Activated naive CD4-positive, alpha-beta T cell treated with anti-CD3 and anti-CD28 coated beads for 36 hours (primary cell): ENCODE measurements at places on chromosomes 16 and 17. TPM values are rescaled to one million over a fixed set of nuclear protein-coding genes. Genes with fewer than 3 reads are reported as not detected.

GRCh38 chr16:53374800-53375199, 59.5 kb upstream of the RBL2 start:
- no peak for DNase-seq

DYNLRB2 gene
- not detected for total RNA-seq

ASPHD1 gene
- total RNA-seq = 1.7 TPM

GRAP gene
- 8.1 TPM for total RNA-seq

NT5M gene
- 7.7 TPM for total RNA-seq

GRCh38 chr17:38898812-38899348, 26.5 kb upstream of the LASP1NB start:
- peak; percentile 96 for DNase-seq

- no peak for DNase-seq
These were observed 66.3 kb downstream of the WIPI1 start for GRCh38 chr17:68390888-68391545.

DNA sequence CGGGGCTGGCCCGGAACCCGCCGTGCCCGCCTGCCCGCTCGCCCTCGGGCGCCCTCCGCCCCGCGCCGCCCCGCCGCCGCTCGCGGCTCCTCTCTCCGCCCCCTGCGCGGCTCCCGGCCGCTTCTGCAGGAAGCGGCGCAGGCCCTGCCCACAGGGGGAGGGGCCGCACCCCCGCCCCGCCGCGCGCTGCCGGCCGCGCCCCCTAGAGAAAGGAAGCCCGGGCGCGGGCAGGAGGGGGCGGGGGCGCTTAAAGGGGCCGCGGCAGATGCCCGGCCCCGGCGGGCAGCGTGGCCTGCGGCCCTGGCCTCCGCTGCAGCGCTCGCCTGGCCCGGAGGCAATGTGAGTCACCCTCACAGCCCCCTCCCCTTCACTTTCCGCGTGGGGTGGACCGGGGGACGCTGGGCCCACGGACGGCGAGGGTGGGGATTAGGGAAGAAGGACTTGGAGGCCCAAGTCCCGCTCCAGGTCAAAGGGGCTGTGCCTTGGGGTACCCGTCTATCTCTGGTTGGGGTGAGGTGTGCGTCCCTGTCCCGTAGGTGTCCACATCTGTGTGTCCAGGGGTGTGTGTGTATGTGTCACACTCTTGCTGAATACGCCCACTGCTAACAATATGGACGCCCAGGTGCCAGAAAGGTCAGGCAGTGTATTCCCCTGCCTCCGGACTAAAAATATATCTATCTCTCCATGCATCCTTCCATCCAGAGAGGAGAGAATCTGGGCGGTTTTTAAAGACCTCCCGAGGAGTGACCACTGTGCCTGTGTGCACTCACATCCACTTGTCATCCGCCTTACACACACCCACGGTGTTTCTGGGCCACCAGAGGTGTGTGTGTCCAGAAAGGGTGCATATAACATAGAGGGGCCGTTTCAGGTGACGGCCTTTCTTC, at the start of gene GIT1:
Gene GIT1, minus strand, starts transcription at position 125 of the 887 bp plus-strand sequence. CDS start 270 bp downstream, outside the sequence.
- DNase-seq = peak; percentile 84

GRCh38 chr17:7083592-7083991, 3.5 kb upstream of the CLEC10A start:
- no peak for DNase-seq

- no peak for DNase-seq
These were observed 870.1 kb downstream of the CDH11 start for GRCh38 chr16:64251742-64252141.

DNAH9 gene
- total RNA-seq = not detected

DNAH17 gene
- total RNA-seq = 0.19 TPM

DNA sequence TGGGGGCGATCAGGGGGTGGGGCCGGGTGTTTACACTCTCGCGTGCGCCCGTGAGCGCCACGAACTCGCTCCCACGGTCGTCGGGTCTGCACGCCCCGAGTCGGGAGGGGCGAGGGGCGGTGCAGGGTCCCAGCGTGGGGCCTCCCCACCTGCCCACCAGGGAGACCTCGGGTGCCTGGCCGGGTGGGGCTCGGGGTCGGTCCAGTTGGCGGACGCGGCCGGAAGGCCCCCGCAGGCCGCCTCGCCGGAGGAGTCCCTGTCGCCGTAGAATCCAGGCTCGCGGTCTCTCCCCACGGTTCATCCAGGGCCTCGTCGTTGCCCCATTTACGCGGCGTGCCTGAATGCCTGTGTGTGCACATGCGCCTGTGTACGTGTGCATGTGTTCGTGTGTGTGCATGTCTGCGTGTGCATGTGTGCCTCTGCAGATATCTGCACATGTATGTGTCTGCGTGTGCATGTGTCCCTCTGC, 510 bp upstream of the RAB40B start:
- no peak for DNase-seq

INO80E gene
- 65.4 TPM for total RNA-seq

GRCh38 chr16:27402964-27403600, 1.1 kb downstream of the IL21R start:
- DNase-seq = peak; percentile 82

- DNase-seq = peak; percentile 56
These were observed 16.4 kb upstream of the SMIM36 start for GRCh38 chr17:55527540-55528118.

CDH15 gene
- total RNA-seq = not detected

DNA sequence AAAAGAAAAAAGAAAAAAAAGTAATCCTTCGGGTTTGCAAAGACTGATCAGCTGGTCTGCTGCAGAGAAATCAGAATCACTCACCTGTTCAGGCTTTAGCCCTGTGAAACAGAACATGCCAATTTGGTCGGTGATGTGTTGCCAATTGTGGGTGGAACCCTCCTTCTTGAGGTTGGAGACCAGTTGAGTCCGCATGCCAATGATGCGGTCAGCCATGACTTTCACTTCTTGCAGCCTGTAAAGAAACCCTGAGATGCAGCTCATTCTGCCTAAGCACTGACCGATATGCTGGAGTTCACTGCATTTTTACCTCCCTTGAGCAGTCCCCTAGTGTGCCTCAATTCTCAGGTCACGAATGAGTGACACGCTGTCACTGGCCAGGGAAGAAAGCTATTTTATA, 24.8 kb upstream of the SLC38A7 start:
- no peak for DNase-seq

DNA sequence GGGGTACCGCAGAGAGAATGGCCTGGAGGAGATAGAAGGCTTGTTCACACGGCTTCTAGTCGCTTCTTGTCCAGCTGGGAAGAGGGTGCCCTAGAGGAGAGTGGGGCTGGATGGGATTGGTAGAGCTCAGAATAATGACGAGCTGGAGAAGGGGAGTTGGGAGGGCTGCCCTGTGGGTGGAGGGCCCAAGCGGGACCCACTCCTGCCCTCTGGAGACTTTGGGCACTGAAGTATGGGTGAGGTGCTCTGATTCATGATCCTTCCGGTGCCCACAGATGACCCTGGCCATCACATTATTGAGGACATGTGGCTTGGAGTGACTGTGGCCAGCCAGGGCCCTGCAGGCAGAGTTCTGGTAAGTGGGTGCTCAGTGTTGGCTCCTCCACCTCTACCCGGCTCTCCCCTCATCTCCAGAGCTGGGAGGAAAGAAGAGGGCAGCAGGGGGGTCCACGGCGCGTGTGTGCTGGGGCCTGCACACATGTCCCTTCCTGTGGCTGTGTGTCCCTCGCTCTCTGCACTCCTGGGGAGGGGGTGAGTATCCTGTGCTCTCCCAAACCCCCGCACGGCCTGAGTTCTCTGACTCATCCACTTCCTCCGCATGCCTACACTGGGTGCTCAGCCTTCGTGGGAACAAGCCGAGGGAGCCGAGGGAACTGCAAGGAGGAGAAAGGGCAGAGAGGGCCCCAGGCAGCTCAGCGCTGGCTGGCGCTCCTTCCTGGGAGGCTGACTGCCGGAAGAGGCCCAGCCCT, 8.5 kb downstream of the ITGA3 start:
- no peak for DNase-seq

- no peak for DNase-seq
These were observed 8.2 kb upstream of the RPL27 start for GRCh38 chr17:42989726-42990652.

DNA sequence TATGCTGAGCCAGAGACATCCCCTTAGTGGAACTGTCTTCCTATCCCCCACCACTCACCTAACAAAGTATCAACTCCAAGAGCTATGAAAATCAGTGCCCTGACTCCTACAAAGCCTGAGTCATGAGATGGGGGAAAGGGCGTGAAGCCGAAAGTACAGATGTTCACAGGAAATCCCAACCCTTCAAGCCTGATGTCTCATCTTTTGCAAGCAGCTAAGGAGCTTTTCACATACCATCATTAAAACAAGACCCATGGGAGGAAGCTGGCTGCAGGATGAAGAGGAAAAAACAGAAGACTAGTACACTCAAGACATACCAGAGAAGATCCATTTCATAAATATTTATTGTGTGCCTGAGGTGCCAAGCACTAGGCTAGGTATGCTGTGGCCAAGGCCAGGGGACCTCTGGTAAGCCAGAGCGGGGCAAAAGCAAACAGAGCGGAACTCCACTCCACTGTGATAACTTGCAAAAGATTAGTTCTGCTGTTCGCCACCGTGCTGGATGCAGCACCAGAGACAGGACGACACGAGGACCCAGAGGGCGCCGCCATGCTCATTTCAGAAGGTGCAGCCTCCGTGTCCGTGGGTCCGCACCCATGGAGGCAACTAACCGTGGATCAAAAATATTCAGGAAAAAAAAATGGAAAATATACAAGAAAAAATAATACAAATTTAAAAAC, 4.5 kb upstream of the MNT start:
- no peak for DNase-seq

NHLRC4 gene
- total RNA-seq = 0.67 TPM

DNA sequence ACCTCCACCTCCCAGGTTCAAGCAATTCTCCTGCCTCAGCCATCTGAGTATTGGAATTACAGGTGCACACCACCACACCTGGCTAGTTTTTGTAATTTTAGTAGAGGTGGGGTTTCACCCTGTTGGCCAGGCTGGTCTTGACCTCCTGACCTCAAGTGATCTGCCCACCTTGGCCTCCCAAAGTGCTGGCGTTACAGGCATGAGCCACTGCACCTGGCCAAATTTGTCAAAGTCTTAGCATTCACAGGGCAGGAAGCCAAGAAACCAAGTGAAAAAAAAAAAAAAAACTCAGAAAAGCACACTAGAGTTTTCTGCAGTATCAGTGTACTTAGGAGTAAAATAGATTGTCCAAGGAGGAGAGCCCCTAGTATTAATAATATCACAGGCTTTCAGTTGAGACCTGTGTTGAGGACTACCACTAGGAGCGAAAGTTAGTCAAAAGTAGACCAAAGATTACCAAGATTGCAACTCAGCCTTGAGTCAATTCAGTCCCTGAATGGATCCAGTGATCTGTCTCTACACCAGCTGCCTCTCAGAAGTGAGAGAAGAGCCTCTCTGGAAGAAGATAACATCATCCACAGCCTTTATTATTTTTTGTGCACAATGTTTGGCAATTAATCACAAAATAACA, 159.7 kb downstream of the CEP112 start:
- DNase-seq = peak; percentile 5

DNA sequence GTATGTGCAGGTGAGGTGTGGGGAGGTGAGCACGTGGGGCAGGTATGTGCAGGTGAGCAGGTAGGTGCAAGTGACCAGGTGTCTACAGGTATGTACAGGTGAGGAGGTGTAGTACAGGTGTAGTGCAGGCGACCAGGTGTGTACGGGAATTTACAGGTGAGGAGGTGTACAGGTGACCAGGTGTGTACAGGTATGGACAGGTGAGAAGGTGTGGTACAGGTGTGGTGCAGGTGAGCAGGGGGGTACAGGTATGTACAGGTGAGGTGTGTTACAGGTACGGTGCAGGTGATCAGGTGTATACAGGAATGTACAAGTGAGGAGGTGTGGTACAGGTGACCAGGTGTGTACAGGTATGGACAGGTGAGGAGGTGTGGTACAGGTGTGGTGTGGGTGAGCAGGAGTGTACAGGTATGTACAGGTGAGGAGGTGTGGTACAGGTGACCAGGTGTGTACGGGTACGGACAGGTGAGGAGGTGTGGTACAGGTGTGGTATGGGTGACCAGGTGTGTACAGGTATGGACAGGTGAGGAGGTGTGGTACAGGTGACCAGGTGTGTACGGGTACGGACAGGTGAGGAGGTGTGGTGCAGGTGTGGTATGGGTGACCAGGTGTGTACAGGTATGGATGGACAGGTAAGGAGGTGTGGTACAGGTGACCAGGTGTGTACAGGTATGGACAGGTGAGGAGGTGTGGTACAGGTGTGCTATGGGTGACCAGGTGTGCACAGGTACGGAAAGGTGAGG, 12.8 kb upstream of the DBNDD1 start:
- no peak for DNase-seq

DNA sequence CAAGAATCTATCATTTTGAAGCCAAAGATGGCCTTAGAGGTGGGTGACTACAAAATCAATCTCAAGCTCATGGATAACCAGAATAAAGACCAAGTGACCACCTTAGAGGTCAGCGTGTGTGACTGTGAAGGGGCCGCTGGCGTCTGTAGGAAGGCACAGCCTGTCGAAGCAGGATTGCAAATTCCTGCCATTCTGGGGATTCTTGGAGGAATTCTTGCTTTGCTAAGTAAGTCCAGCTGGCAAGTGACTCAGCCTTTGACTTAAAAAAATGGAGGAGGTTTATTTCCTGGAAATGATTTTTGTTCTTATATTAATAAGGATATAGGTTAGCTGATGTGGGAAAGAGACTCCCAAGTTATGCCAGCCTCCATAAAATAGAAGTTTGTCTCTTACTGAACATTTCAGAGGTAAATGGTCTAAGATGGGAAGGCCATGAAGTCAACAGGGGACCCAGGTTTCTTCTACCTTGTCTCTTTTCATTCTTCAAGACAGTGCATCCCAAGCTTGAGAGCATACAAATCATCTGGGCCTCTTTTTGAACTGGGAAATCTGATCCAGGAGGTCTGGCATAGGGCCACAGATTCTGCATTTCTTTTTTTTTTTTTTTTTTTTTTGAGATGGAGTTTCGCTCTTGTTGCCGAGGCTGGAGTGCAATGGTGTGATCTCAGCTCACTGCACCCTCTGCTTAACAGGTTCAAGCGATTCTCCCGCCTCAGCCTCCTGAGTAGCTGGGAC, 19.8 kb upstream of the TANGO6 start:
- DNase-seq = no peak

DNA sequence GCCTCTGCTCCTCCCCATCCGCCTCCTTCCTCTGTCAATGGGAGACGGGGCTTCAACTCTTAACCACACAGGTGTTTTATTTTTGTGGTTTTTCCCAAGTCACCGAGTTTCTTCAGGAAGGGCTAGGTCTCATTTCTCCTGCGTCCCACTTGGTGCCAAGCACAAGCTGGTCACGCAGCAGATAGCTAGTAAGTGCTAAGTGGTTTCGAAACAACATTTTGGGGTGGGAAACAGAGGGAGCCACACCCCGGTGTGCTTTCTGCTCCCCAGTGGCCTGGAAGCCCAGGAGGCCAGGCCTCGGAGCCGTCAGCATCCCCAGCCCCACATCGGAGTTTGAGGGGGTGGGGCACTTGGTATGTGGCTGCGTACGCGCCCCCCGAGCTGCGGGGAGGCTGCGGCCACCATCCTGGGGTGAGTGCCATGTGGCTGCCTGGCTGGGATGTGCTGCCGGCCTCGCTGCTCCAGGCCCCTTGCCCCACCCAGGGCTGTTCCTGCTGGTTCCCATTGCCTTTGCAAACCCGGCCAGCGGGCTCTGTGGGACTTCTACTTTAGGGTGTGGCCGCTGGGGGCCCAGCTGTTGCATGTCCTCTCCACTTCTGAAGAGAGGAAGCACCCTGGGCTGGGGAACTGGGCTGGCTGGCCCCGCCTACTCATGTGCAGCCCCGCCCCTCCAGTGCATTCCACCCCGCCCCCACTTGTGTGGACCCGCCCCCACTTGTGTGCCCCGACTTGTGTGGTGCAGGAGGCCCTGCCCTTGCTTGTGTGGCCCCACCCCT, 55.6 kb downstream of the BAIAP2 start:
- no peak for DNase-seq
